ENCODE measurements at places on chromosomes 6 and 20.
A peak's percentile ranks its signal among the peaks of the same experiment; 100 is the strongest.

DNA sequence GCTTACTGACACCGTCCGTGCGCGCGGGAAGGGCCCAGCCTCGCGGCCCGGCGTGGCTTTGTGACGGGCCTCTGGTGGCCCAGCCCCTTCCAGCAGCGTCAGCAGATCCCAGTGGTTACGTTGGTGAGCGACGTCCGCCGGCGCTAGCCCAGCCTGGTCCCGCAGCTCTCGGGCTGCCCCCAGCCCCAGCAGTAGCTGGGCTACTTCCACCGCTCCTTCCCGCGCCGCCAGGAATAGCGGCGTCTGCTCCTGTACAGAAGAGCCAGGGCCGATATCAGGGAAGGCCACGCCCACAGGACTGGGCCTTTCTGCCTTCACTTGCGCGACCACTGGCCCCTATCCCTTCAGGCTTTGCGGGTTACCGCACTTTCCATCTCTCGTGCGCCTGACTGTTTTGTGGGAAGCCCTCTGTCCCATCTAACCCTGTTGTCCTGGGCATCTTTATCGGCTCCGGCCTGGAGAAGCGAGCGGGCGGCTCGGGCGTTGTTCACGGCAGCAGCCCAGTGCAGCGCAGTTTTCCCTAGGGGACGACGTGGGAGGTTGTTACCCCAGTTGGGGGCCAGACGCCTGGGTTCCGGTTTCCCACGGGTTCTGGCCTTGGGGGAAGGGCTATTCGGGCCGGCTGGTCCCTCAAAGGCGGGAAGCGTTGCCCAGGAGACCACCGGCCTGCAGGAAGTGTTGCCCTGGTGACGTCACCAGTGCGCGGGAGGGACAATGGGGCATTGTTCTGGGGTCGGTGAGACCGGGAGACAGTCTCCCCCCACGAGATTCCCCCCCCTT, 3.6 kb upstream of the GPSM3 start:
- DNase-seq: peak; percentile 89

DNA sequence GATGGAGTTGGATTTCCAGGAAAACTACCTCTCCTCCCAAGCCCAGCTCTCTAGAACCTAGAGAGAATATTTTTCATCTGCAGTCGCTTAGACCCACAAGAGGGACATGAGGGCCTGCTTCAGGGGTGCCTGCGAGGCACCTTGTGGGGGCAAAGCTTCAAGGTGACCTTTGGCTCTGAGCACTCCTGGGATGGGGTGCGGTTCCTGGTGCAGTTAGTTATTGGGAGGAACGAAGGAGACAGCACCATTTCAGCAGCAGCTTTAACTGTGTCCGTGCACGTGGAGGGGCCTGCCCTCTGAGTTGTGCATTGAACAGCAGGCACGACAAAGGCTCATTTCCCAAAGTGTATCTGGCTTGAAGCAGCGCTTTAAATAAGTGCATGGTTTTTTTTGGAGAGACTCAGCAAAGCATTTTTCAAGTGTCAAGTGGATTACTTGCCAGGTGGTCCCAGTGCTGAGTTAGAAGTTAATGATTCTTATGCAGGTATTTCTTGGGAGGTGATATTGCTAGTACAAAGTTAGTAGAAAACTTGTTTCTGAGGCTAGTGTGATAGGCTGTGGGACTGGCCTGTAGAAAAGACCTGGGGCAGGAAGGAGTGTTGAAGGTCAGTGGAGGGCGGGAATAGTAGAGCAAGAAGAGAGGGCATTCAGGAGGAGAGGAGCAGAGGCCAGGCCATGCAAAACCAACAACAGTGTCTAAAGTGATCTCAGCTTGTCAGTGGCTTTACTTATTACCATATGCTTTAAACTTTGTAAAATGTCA, 3.8 kb downstream of the IGF2R start:
- DNase-seq: no peak

DNA sequence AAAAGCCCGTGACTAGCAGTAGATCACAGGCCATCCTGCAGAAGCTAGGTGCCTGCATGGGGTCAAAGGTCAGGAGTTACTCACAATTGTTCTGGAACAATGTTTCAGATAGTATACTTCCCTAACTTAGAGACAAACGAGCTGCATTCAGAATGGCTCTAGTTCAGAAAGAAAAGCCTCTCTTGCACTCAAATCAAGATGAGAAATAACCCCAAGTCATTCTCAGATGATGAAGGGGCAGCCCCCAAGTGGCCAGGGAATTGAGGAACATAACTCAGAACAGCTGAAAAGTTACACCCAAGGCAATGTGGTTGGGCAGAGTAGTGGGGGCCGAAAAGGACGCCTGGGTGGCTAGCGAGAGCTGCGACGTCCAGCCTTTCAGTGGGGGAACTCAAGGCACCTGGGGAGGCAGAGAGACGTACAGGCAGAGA, 27.8 kb downstream of the FYN start:
- DNase-seq: no peak

GRCh38 chr6:2020909-2021308, 224.5 kb downstream of the GMDS start:
- no peak for DNase-seq

DNA sequence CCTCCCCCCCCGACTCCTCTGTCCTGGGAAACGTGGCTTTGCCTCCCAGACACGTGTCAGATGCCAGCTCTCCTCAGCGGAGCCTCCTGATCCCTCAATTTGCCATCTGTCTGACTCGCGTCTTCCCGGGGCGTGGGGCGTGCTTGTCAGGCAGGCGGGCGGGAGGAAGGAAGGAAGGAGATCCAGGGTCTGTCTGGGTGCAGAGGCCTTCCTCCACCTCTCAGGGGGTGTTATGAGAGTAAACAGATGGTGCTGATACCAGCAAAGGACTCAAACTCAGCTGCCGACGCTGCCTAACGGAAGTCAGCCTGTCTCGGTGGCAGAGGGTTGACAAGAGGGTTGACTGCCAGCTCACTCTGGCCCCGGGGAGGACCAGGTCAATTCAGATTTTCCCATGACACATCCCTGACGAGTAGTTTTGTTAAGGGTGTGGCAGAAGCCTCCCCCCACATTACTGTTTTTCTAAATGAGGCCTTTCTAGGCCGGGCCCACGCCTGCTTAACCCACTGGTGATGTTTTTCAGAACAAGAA, 17.0 kb downstream of the UQCC2 start:
- DNase-seq: no peak

DNA sequence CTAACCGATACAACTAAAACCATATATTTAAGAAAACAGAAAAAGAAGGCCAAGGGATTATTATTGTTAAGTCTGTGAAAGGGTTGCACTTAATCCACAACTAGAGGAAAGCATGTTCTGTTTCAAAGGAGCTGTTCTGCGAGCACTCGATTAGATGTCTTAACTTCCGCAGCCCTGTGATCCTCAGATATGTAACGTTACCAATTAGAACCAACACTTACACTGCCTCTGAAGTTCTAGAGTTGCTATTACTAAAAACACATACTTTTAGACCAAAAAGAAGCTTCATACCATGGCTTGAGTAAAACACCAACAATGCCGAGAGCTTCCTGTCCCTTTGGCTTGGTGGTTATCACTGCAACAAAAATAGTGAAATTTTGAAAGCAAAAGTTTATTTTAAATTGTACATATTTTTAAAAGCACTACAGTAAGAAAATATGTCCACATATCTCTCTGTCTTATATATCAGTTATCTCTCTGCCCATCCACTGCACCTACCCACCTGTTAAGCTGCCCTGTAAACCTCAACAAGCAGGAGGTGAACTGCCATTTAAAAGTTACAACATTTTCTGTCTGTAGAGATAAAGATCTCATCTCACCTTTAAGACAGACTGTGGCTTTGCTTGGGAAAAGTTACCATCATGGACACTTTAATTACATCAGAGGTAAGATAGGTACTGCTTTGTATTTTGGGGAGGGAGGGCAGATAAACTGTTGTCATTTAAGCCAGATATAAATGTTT, 7.1 kb upstream of the DUSP22 start:
- DNase-seq: no peak

DNA sequence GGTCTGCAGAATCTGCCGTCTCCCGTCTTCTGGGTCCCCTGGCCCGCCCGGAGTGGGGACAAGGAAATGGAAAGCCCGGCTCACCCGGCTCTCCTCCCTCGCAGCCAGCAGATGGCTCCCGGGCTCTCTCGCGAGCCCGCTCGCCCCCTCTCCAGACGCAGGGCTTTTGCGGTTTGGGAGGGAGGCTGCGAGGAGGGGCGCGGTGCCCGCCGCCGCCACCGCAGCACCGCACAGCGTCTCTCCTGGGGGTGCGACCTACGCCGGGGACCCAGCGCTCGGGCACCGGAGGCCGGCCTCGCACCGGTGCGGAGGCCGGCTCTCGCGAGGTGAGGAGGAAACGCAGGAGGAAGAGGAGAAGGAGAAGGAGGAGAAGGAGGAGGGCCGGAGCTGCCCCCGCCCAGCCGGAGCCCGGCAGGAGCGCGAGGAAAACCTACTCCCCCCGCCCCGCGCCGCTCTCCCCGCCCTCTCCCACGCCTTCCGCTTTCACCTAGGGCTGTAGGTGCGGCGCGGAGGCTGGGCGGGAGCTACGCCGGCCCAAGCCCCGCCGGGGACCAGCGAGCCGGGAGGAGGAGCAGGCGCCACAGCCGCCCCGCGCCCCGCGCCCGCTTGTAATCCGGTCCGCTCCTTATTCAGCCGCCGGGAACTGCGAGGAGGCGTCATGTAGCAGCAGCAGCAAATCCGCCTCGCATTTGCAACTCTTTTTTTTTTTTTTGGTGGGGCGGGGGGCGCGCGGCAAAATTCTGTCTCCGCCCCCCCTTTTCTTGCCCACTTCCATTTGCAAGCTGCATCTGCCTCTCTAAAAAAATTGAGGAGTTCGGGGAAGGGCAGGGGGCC, at the start of gene CARMIL1:
TSS of gene CARMIL1 (plus strand) at position 461 of the 834 bp plus-strand sequence. CDS start 422 bp downstream, outside the sequence.
- peak; percentile 77 for DNase-seq

All from SW480 (cell line).